Activated CD8-positive, alpha-beta T cell treated with anti-CD3 and anti-CD28 coated beads, Interleukin-2, amount 10 ng/mL, durations not matched to agents 7 days and 5 days (primary cell): ENCODE measurements at places on chromosomes 6 and 20. TPM values are rescaled to one million over a fixed set of nuclear protein-coding genes. Genes with fewer than 3 reads are reported as not detected.

DNA sequence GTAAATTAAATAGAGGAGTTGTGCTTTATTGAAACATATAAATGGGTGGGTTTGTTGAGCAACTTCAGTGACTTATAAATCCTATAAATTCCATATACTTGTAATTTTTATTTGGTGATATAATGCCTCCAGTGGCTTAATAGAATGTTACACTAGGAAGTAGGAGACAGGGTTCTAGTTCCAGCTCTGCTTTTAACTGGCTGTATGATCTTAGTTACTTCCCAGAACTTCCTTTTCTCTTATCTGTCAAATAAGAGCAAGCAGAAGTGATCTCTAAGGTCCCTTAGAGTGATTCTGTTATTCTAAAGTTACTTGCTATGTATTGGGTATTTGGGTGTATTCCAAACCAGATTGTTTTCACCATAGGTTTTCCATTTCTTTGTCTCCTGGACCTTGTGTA is 10.2 kb downstream of the ZSCAN23 start:
- peaks cover 5% of the 10 kb centered on the region for H3K36me3 ChIP-seq
- peaks cover 10% of the 10 kb centered on the region for H3K4me1 ChIP-seq
- no peak for DNase-seq

Gene VWA7
- 6.4 TPM for total RNA-seq

DNA sequence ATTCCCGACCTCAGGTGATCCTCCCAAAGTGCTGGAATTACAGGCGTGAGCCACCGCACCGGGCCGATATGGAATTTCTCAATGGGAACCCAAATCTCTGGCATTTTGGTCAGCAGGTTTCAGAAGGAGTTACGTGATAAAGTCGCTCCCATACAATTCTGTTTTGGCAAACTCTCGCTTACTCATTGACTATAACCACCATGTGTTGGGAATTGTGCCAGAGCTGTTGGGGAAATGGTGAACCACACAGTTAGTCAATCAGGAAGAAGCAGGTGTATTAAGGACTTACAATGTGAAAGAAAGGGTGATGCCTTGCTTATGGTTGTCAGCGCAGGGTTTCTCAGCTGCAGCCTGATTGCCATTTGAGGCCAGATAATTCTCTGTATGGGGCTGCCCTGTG is 410.5 kb downstream of the QKI start:
- no peak for DNase-seq
- H3K36me3 ChIP-seq, result no peaks in the 10 kb centered on the region
- no peak overlapping the region for H3K27ac ChIP-seq
- H3K4me3 ChIP-seq, result no peak overlapping the region
- no peaks in the 10 kb centered on the region for H3K4me1 ChIP-seq

DNA sequence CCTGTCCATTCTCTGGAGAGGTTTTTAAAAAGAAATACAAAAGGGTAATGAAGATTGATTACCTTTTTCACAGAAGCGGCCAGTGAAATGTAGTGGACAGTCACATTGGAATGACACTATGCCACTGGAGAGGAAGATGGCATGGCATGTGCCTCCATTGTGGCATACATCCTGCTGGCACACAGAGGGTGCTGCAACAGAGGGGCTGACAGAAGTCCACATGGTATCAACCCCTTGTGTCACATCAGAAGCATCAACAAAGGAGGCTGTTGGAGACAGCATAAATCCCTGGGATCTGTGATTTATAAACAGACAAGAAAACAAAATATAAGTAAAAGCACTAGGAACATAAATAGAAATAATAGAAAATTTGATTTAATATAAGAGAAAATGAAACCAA is 594.9 kb downstream of the PHF3 start:
- no peaks in the 10 kb centered on the region for H3K27me3 ChIP-seq
- no peaks in the 10 kb centered on the region for H3K36me3 ChIP-seq
- H3K4me3 ChIP-seq, result no peak overlapping the region
- H3K27ac ChIP-seq, result no peak overlapping the region
- H3K4me1 ChIP-seq, result no peaks in the 10 kb centered on the region
- DNase-seq, result no peak

- H3K36me3 ChIP-seq, result no peaks in the 10 kb centered on the region
- H3K27ac ChIP-seq, result no peak overlapping the region
- no peaks in the 10 kb centered on the region for H3K27me3 ChIP-seq
- H3K4me1 ChIP-seq, result peaks cover 35% of the 10 kb centered on the region
- no peak for DNase-seq
Observed at GRCh38 chr6:134374491-134375219, 56.7 kb upstream of the SGK1 start.

DNA sequence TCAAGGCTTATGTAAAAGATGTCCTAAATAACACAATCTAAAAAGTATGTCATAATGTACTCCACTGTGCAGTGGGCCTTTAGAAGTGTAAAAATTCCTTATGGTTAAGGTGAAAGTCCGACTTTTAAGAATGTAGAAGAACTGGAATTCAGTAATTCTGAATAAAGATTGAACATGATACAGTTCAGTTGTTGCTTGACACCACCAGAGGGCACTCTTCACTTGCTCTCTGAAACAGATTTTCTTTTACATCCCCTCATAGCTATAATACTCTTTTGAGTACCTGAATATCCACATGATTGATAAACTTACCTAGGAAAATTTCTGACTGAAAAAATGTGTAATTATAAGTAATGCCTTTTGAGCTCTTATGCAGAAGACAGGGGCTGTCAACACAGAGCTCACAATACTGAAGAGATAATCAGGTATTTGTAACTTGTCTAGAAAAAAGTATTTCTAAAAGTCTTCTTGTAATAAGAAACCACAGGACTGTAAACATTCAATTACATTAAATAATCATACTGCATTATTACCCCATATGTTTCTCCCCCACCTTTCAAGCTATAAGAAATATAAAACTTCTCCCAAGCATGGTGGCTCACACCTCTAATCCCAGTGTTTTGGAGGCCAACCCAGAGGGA is 92.1 kb downstream of the POPDC3 start:
- no peaks in the 10 kb centered on the region for H3K36me3 ChIP-seq
- H3K27me3 ChIP-seq, result peaks cover 11% of the 10 kb centered on the region
- peak; percentile 53 for DNase-seq
- no peaks in the 10 kb centered on the region for H3K4me1 ChIP-seq
- H3K4me3 ChIP-seq, result no peak overlapping the region

- no peaks in the 10 kb centered on the region for H3K36me3 ChIP-seq
- DNase-seq, result no peak
- H3K27ac ChIP-seq, result no peak overlapping the region
- H3K4me3 ChIP-seq, result no peak overlapping the region
- H3K27me3 ChIP-seq, result no peaks in the 10 kb centered on the region
Observed at GRCh38 chr6:80523531-80523997, 417.1 kb downstream of the BCKDHB start.

DNA sequence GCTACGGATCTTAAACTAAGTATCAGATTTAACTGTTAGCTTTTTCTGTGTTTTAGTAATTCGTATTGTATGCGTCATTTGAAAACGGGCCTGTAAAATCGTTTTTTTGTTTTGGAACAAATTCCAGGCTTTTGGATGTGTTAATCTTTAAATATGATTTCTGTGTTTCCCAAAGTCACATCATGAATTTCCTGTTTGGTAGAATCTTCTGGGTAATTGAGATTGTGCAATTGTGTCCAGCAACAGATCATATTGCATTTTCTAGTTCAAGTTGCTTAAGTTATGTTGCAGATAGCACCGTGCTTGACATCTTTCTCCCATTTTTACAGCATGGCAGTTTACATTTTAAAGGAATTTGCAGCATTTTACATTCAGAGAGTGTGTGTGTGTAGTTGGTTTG is 1.9 kb downstream of the MAPK14 start:
- DNase-seq, result no peak
- peak overlapping the region; percentile 63 for H3K27ac ChIP-seq
- H3K4me3 ChIP-seq, result peak overlapping the region; percentile 85
- peaks cover 26% of the 10 kb centered on the region for H3K36me3 ChIP-seq
- H3K27me3 ChIP-seq, result peaks cover 13% of the 10 kb centered on the region

DNA sequence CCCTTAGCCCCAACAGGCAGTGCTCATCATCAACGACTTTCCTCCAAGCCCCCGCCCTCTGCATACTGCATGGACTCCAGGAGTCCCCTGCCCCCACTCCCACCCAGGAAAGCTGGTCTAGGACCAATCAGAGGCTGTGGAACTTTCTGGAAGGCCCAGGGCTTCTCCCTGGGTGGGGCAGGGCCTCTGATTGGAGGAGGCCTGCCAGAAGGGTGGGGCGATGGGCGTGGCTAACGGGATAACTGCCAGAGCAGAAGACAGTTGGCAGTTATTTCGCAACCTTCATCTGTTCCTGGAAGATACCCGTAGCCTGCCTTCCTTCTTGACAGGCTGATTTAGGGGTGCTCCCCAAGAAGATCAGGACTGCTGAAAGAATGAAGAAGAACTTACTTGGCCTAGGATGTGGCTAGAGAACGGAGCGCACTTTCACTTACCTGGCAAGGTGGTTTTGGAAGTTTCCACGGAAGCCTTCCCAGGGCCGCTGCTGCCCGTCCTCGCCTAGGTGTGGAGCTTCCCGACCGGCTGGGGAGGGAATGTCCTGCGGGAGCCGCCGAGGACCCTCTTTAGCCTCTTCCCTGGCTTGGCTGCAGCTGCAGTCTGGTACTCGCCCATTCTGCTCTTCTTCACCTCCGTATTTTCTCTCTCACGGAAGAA is 209.0 kb downstream of the LRFN2 start:
- DNase-seq, result peak; percentile 15
- H3K36me3 ChIP-seq, result no peaks in the 10 kb centered on the region
- no peak overlapping the region for H3K27ac ChIP-seq
- H3K27me3 ChIP-seq, result peaks cover 2% of the 10 kb centered on the region
- H3K4me3 ChIP-seq, result no peak overlapping the region

DNA sequence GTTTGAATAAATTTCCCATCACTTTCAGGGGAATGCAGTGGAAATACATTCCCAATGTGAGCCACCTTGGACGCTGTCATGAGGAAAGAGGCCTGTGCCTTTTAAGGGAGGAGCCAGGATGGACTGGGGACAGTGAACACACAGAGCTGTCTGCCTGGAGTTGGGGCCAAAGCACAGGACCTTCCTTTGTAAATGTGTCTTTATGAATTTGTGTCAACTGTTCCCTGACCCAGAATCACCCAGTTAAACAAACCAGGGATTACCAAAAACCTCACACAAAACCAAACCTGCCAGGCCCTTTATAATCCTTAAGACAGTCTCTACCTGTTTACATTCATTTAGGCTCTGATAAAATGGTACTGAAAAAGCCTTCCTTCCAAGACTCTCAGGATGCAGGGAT is 513.7 kb downstream of the MAFB start:
- no peaks in the 10 kb centered on the region for H3K36me3 ChIP-seq
- no peak overlapping the region for H3K4me3 ChIP-seq
- no peak for DNase-seq
- H3K4me1 ChIP-seq, result no peaks in the 10 kb centered on the region
- peaks cover 2% of the 10 kb centered on the region for H3K27me3 ChIP-seq

DNA sequence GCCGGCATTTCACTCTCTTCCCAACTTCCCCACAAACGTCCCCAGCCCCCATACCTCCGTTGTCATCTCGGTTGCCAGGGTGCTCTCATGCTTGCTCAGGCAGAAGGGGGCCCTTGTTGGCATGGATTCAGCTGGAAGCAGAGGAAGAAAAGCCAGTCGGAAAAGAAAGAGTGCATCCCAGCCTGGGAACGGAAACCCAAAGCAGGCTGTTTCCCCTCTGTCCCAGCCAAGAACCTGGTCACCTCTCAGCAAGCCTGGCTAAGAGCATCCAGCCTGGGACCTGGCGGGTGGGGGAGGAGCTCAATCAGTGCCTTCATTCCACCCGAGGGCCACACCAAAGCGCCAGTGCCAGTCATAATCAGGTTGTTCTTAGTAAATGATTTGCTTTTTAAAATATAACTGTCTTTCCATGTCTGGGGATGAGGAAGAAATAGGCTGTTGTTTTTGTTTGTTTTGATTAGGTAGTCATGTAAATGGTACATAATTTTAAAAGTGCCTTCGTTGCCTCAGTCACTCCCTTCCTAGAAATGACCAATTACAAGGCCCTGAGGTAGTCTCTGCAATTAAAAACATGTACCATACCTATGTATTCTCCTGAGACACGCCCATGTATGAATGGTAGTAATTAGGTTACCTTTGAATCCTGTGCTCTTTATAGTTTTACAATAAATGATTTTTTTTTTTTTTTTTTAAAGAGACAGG is 21.1 kb downstream of the CHMP4B start:
- peaks cover 38% of the 10 kb centered on the region for H3K36me3 ChIP-seq
- DNase-seq, result no peak
- H3K4me3 ChIP-seq, result no peak overlapping the region
- H3K27ac ChIP-seq, result no peak overlapping the region

Gene C20orf141
- not detected for total RNA-seq

- no peaks in the 10 kb centered on the region for H3K36me3 ChIP-seq
- H3K27me3 ChIP-seq, result no peaks in the 10 kb centered on the region
- no peak overlapping the region for H3K27ac ChIP-seq
- H3K4me1 ChIP-seq, result no peaks in the 10 kb centered on the region
- H3K4me3 ChIP-seq, result no peak overlapping the region
Observed at GRCh38 chr20:16243470-16243869, 329.8 kb downstream of the KIF16B start.

GRCh38 chr20:59151820-59152219 is 11.8 kb upstream of the ZNF831 start:
- no peak overlapping the region for H3K4me3 ChIP-seq
- H3K27me3 ChIP-seq, result peaks cover 3% of the 10 kb centered on the region
- peaks cover 9% of the 10 kb centered on the region for H3K36me3 ChIP-seq
- DNase-seq, result no peak
- H3K4me1 ChIP-seq, result peaks cover 65% of the 10 kb centered on the region

- H3K27me3 ChIP-seq, result peaks cover 3% of the 10 kb centered on the region
- no peak for DNase-seq
- peaks cover 6% of the 10 kb centered on the region for H3K4me1 ChIP-seq
Observed at GRCh38 chr6:53432318-53433161, 83.8 kb upstream of the ELOVL5 start.

GRCh38 chr6:40328986-40329545 is 258.1 kb downstream of the LRFN2 start:
- H3K27ac ChIP-seq, result no peak overlapping the region
- peaks cover 19% of the 10 kb centered on the region for H3K27me3 ChIP-seq
- H3K36me3 ChIP-seq, result no peaks in the 10 kb centered on the region
- DNase-seq, result no peak

Gene PPP1R3G
- 0.05 TPM for total RNA-seq

DNA sequence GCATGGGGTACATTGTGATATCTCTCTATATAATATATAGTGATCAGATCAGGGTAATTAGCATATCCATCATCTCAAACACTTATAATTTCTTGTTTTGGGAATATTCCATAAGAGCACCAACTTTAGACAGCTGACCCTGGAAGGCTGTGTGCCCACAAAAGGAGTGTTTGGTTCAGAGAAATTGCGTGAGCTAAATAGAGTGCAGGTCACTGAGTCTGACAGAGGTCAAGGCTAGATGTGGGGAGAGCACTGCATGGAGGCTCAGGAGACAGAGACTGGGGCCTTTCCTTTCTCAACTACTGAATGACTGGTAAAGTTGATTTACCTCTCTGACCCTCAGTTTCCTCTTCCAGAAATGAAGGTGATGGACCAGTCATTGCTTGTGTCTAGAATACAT is 114.9 kb upstream of the ADGRF1 start:
- H3K36me3 ChIP-seq, result no peaks in the 10 kb centered on the region
- no peak overlapping the region for H3K4me3 ChIP-seq
- peaks cover 3% of the 10 kb centered on the region for H3K27me3 ChIP-seq
- H3K4me1 ChIP-seq, result no peaks in the 10 kb centered on the region
- H3K27ac ChIP-seq, result no peak overlapping the region

Gene CRIP3
- total RNA-seq, result not detected

Gene RBM24
- not detected for total RNA-seq
